ENCODE measurements at places on chromosomes 7 and 10.
A peak's percentile ranks its signal among the peaks of the same experiment; 100 is the strongest.

DNA sequence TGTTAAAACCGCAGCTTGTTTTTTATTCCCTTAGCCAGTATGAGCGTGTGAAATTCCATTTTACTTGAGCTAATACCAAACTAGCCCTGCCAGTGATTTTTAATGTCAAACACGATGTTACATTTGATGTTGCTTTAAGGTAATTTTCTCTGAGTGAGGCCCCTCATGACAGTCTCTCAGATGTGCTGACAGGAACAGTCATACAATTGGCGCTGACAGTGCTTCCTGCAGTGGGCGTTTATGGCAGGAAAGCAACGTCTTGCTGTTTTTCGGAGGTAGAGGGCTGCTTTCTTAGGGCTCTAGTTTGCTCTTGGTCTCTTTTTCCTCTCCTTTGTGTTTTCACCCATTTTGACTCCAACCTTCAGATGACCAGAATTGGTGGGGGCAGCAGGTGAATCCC, 19.3 kb downstream of the PON1 start:
- DNase-seq: no peak

GRCh38 chr10:100341953-100342626, 4.9 kb upstream of the SCD start:
- peak; percentile 57 for DNase-seq

DNA sequence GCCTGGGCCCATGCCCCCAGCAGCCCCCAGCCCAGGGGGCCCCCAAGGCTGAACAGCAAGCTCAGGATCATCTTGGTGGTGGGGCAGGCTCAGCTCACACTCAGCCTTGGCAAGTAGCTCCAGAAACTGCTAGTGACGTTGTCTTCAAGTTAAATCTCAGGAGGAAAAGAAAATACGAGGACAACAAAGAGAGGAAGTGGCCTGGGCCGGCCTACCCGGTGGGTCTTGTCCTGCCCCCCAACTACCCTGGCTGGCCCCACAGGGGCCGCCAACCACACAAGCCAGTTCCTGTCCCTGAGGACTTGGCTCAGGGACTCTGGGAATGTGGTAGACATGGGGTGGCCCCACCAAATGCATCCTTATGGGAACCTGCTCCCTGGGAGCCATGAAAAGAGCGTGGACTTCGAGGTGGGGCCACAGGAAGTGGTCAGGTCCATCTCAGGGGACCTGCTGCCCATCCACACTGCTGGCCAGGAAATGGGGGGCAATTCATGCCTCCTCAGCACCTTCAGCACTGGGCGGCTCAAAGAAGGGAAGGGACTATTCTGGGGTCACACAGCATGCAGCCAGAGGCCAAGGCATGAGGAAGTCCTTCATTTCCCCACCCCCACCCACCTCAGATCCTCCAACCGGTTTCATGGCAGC, at the start of gene MMRN2:
TSS of gene MMRN2 (minus strand) at position 145 of the 645 bp plus-strand sequence. CDS start at position 71, 74 bp downstream.
- DNase-seq: no peak

GRCh38 chr7:134367956-134368749, 51.4 kb upstream of the SLC35B4 start:
- no peak for DNase-seq

DNA sequence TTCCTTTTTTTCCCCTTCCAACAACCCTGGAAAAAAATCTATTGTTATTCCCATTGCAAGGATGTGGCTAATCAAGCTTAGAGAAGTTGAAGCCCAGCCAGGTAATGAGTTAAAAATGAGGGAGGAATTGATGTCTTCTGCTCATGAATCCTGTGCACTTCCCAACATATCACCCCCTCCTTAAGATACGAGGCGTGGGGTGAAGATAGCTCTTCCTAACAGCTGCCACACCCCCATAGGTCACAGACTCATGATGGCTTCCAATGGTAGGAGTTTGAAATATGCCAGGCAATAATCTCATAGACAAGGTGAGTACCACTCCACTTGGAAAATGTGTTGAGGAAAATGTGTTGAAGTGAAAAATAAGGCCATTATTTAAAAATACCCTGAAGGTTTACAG, 71.3 kb upstream of the HECW1 start:
- DNase-seq: no peak

DNA sequence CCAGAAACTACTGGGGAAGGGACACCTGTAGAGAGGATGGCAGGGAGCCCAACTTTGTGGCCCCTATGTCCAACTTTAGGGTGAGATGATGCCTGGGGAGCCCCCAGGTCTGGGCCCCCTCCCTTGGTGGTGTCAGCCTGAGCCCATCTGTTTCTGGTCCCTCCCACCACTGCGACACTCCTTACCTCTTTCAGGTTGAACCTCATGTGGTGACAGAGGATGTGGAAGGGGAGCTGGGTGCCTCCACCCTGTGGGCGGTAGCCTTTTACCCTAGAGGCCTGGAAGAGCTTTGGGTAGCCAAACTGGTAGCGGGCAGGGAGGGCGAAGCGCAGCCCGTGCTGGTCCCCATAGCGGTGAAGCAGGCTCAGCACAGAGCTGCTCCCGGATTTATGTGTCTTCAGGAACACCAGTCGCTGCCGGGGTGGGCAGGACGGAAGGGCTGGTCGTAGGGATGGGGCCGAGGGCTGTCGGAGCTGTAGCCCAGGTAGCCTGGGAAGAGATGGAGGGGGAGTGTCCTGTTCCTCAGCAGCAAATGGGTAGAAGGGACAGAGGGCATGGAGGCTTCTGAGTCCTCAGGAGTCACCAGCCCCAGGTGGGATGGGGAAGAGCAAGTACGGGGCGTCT, 2.0 kb downstream of the GAL3ST4 start:
- DNase-seq: no peak

GRCh38 chr7:139930286-139930965, 101.4 kb downstream of the TBXAS1 start:
- no peak for DNase-seq

DNA sequence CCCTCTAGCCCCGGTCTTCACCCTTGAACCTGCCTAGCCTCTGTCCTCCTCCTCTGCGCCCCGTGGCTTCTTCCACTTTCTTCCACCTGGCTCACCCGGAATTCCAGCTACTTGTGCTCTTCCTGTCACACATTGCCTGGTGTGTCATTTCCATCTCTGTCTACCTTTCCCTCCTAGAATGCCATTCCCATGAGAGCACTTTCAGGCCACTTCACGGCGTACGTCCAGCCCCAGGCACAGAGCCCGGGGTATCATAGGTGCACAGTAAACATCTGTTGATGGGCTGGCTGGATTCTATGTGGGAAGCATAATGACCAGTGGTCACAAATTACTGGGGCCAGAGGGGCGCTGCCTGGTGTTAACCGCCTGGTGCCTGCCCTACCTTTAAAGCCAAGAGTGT, 161.3 kb downstream of the CUX1 start:
- DNase-seq: no peak

- DNase-seq: no peak
These were observed 237.7 kb downstream of the USP6NL start for GRCh38 chr10:11373717-11374171.

DNA sequence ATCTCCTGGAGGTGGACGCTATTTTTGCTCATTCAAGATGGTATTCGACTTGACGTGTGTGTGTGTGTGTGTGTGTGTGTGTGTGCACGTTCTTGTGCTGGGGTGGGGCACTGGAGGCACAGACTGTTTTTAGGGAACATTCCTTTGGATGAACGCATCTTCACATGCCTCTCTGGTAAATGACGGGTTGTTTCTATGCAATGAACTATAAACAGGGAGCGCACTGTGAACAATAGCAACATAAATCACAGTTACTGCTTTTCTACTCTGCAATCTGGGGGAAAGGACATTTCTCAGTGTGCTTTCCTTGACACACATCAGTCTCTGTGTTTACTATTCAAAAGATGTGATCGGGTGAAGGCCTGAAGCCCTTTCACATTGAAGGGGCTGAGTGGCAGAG, 120.1 kb upstream of the PITRM1 start:
- DNase-seq: peak; percentile 73

DNA sequence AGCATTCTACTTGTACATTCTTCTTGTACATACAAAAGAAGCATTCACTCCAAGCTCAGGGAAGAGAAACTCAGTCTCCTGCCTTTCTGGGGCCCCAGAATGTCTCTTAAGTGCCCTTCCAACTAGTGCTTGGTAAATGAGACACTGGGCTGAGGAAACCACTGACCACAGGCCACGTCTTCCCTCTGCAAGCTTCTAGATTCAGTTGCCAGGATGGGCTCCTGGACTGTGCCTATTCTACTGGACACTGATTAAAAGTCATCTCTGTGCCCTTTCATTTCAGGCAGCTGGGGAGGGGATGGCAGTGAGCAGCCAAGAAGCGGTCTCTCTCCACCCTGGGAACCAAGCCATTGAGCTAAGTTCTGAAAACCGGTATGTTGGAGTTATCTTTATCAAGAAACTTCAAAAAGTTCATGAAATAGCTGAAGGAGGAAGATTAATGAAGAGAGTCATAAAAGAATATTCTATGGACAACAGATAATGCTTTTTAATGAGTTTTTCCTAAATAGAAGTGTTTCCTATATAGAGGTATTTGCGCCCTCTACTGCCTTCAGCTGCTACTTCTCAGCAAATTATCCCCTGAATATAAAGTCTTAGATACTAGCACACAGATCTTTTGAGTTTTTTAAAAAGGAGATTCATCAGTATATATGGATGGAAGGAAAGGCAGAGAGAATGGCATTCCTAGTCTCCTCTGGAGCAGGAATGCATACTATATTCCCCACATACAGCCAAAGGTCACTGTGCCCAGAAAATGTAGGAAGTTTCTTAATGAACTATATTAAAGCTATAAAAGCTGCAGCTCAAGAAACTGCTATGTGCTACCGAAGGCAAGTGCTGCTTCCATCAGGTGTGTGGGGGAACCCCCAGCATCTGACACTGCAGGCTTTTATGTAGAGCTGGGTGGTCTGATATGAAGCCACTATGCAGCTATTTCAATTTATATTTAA, 8.4 kb upstream of the IFIT1B start:
- DNase-seq: peak; percentile 45

DNA sequence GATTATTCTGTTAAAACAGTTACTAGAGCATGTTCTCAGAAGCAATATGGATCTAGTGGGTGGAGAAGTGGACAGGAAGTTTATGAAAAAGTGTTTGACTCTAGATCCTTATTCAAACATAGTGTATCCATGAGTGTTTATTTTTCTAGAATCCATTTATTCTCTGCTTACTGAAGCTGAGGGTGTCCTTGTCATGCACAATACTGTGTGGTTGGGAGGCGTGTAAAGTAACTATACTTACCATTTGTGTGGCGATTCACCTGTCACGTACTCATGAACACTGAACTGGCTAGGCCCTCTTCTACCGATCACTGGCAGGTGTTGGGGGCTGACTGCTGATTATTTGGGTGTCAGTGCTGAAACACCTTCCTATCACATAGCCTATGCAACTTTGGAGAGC, 74.0 kb downstream of the POU6F2 start:
- no peak for DNase-seq

- DNase-seq: no peak
These were observed 1150.0 kb upstream of the POT1 start for GRCh38 chr7:126079581-126079980.

DNA sequence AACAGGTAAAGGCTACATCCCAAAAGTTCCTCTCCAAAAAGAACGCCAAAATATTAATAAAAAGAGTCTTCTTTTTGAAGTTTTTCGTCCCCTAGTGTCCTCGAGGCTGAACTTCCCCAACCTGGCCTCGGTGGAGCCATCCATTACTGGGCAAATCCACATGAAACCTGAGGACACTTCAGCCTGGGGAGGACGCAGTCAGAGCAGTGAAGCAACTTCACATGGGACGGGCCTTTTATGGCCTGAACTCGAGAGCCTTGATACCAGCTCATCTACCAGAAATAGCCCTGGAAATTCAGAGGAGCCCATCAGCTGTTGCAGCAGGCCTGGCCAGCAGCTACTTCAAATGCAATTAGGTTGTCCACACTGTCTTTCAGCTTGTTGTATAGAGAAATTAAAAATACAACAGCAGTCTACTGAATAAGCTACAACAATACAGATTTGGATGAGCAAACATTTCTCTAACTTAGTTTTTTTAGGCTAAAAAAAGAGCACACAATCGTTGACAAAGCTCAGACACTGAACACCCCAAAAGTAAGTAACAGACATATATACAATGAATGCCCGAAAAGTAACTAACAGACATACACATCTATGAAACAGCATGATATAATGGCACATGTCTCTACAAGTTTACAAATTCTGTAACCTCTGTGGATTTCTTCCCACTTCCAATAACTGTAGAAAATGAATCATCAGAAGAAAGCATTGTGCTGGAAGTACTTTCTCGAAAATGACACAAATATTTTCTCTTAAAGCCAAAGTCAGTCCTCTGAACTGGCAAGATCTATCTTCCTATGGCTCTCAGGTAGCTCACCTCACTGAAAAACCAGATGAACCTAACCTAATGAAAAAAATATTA, at the start of gene SVIL:
TSS of gene SVIL (minus strand) at position 208 of the 862 bp plus-strand sequence. CDS start 79,913 bp downstream, outside the sequence.
- peak; percentile 73 for DNase-seq

DNA sequence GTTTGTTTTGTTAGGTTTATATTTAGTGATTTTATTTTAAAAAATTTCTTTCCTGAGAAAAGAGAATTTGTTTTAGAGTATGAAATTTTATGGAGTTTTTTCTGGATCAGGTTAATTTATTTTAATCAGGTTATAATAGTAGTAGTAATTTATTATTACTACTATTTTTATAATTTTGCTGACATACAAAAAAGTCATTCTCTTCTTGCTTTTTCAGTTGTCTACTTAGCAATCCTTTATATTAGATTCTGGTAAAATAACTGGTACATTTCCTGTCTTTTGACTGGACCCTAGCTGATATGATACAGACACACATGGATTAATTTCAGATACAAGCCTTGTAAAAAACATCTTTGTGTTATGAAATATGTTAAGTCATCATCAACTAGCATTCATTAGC, 5.3 kb downstream of the CASD1 start:
- no peak for DNase-seq

- DNase-seq: peak; percentile 37
These were observed 11.5 kb upstream of the OGA start for GRCh38 chr10:101829561-101830315.
